ENCODE measurements at places on chromosomes 5 and 9.
A peak's percentile ranks its signal among the peaks of the same experiment; 100 is the strongest.

- DNase-seq, result no peak
These were observed 26.6 kb upstream of the C9orf72 start for GRCh38 chr9:27599870-27600238.

DNA sequence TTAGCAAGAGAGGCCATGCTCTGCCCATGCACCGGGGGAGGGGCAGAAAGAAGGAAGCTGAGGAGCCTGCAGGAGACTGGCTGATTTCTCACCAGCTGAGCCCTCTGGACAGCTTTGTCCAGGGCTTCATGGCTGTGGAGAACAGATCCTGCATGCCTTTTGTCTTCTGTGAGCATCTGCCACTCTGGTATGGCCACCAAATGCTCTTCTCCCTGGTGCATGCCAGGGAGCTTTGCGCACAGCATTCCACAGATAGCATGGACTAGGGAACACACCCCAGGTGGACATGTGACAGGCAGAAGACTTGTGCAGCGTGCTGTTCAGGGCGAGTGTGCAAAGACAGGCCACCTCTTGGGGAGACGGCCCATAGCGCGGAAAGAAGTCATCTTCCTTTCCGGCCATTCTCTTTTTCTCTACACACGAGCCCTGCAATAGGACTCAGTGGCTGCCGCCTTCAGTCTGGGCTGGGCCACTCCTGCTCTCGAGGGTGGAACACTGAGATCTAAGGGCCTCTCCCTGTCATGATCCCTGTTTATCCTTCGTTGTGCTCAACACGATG is 56.7 kb downstream of the GADD45G start:
- DNase-seq, result no peak

DNA sequence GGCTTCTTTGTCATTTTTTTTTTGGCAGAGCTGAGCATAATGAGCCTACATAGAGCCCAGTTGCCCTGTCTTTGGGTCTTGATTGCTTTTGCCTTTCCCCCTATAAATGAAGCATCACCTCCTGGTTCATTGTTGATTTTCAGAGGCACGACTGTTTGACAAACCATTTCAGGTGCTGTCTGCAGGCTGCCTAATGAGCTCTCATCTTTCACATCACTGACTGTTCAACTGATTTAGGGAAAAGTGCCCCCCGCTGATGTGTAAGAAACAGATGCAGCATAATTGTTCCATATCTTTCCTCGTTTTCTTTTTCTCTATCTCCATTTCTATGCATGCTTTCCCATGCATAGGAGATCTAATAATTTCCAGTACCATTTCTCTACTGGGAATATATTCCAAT is 338.6 kb downstream of the TMEM38B start:
- DNase-seq, result no peak

DNA sequence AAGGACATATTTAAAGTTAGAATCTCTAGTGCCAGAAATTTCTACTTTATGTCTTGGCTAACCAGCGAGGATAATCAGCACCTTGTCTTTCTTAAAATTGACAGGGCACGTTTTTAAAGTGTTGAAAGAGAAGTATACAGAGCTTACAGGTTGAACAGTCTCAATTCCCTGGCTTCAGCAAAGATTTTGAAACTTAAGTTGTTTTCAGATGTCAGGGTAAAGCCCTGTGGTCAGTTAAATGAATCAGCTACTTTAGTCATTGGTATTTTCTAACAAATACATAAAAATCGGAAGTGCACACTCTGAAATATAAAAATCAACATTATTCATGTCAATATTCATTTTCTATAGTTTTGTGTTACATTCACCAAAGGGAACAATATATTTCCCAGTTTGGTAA is 29.1 kb downstream of the SNCAIP start:
- DNase-seq, result no peak

GRCh38 chr9:78273761-78274160 is 23.2 kb upstream of the PSAT1 start:
- no peak for DNase-seq

DNA sequence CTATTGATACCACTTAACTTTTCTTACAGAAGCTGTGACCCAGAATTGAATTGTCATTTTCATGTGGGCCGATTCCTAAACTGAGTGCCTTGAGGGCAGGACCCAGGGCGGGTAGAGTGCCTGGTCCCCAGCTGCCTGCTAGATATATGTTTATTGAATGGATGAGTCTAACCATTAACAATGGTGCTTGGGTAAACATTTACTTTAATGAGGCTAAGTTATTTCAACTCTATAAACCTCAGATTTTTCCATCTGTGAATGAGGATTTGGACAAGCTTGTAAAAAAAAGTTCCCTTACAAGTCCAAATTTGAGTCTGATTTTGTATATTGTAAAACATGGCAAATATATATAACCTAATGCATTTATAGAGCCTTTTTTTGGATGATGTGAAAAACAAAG is 181.8 kb upstream of the ELL2 start:
- DNase-seq, result no peak

- no peak for DNase-seq
These were observed 767.6 kb upstream of the ADAMTS16 start for GRCh38 chr5:4372481-4372880.

DNA sequence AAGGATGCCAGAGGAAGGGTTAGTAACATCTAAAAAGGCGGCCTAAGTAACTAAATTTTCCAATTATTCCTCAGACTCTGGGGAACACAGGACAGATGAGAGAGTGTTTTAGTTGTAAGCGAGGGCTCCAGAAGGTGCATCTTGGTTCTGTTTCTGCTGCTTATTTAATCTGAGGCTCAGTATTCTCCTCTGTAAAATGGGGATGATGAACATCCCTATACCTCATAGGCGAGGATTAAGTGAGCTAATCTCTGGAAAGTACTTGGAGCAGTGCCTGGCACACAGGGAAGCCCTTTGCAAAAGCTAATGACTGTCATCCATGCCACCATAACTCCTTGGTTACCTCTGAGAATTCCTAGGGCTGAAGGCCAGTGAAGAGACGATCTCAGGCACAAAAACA is 59.0 kb downstream of the SHB start:
- no peak for DNase-seq

- no peak for DNase-seq
These were observed 19.6 kb upstream of the ISOC1 start for GRCh38 chr5:129074903-129075302.

- no peak for DNase-seq
These were observed 1.6 kb downstream of the SRFBP1 start for GRCh38 chr5:121963392-121963791.

- no peak for DNase-seq
These were observed 4.7 kb upstream of the LCN2 start for GRCh38 chr9:128144239-128145181.

DNA sequence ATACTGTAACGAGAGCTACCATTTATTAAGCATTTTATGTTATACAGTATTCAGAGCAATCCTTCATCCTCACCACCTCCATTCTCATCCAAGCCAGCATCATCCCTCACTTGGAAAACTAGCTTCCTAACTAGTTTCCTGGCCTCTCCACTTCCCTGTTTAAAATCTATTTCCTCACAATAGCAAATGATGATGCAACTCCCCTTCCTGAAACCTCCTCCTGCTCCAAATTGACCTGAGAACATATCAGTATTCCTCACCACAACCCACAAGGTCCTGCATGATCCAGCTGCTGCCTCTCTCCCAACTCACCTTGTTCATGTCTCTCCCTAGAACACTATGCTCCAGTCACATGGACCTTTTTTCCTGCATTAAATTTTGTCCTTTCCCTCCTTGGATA is 4.3 kb upstream of the SLC36A2 start:
- no peak for DNase-seq

GRCh38 chr5:3844266-3844665 is 248.6 kb downstream of the IRX1 start:
- no peak for DNase-seq

GRCh38 chr9:113504725-113505590 is 41.4 kb downstream of the RGS3 start:
- no peak for DNase-seq

DNA sequence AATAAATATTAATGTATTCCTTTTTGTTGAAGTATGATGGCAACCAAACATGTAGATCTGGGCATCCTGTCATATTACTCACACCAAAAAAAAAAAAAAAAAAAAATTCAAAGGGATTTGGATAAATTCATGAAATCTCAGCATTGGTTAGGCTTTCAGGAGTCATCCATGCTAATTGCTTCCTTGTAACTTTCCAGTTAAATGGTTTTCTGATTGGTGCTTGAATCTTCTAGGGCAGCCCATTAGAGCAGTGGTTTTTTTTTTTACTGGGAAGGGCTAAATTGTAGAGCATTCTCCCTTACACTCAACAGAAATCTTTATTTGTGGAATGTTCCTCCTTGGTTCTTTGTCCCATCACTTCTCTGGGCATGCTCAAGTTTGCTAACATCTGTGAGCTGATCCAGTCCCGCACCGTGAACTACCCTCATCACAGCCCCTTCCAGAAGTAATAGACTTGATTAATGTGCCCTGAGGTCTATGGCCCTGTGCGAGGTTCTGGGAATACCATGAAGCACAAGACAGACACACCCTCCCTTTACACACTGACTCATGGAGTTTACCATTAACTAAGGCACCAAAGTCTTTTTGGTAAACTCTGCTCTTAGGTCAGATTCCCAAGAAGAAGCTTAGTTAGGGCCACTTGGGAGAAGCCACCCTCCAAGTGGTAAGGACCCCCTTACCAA is 56.0 kb downstream of the RGS3 start:
- DNase-seq, result no peak

- DNase-seq, result no peak
These were observed 61.4 kb downstream of the SNX24 start for GRCh38 chr5:122906768-122907167.

GRCh38 chr9:76419782-76420380 is 25.7 kb upstream of the RFK start:
- no peak for DNase-seq

DNA sequence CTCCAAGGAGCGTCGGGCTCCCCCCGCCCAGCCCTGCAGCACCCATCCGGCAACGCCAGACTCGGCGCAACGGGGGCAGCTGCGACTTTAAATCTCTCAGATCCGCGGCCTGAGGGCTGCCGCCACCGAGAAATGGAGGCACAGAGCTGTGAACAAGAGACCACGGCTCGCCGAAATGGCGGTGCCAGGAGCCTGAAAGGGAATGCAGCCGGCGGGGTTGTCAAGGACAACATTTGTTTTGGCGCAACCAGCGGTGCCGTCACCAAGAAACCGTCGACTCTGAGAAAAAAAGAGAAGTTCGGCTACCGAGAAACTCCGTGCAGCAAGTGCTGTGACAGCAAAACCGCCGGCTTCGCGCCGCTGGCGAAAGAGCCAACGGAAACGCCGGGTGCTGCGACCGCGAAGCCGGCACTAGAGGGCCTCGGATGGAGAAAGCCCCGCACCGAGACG is 2.1 kb upstream of the ANXA2R start:
- peak; percentile 81 for DNase-seq

DNA sequence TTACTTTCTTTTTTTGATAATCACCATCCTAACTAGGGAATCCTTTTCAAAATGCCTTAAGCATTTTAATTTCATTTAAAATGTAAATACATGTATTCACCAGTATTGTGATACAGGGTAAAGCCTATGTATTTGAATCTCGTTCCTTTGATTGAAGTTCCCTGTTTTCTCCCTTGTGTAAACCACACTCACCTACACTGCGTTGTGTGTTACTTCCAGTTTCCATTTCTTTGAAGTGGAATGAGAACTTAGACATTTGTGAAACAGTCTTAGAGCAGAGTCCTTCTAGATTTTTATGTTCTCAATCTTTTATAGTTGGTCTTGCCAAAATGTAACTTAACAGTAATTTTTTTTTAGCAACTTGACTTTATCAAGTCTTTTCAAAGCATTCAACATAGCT is 101.4 kb downstream of the ZNF462 start:
- DNase-seq, result no peak

GRCh38 chr5:139686706-139687441 is 38.7 kb downstream of the CXXC5 start:
- DNase-seq, result no peak

DNA sequence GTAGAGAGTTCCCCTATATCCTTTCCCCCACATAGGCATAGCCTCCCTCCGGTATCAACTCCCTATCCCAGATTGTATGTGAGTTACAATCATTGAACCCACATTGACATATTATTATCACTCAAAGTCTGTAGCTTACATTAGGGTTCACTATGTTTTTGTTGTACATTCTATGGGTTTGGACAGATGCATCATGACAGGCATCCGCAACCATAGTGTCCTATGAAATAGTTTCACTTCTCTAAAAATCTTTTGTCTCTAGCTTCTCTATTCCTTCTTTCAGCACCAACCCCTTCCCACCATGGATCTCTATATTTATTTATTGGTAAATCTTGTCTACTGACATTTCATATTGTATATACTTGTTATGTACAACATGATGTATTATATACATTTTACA is 31.6 kb downstream of the TAF11L14 start:
- DNase-seq, result no peak

GRCh38 chr5:33944543-33945132 is 8.5 kb downstream of the RXFP3 start:
- no peak for DNase-seq

DNA sequence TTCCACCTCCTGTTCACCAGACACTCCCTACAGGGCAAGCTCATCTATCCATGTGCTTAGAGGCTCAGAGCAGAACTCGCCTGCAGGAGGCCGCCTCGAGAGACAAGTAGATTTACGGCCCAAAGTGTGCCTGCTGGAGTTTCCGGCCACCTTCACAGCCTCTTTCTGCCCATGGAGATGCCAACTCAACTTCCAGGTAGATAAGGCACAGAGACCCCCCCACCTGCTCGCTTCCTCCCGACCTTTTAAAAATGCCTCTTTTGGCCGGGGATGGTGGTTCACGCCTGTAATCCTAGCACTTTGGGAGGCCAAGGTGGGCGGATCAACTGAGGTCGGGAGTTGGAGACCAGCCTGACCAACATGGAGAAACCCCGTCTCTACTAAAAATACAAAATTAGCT is 46.6 kb downstream of the EXD3 start:
- no peak for DNase-seq

GRCh38 chr5:143890487-143890886 is 78.5 kb downstream of the HMHB1 start:
- DNase-seq, result no peak

- DNase-seq, result no peak
These were observed 58.8 kb upstream of the IGFBPL1 start for GRCh38 chr9:38482918-38483592.

Measured in stimulated activated CD4-positive, alpha-beta T cell treated with anti-CD3 and anti-CD28 coated beads, Interleukin-15, amount 100 ng/mL, for 24 hours (primary cell).